Iris pigment epithelial cell (primary cell): ENCODE measurements at places on chromosomes 11 and 22.

DNA sequence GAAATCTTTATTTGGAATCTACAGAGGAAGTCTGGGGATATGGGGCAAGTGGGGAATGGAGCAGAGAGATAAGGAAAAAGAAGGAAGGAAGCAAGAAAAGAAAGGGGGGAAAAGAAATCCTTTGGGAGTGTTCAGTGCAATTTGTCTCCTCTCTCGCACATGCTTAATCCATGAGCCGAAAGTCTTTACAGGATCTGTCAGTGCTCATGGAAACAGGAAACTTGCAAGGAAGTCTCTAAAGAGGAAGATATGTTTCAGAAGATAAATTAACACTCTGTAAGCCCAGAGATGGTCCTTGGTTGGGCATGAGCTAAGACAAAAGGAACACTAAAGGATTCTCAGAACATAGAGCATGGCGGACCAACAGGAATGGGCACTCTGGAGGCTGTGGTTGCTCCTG lies 47.9 kb upstream of the FLI1 start:
- no peak for DNase-seq

GRCh38 chr22:17217179-17217578 lies 2.1 kb downstream of the ADA2 start:
- no peak for DNase-seq

GRCh38 chr11:18566406-18566805 lies 22.1 kb downstream of the UEVLD start:
- DNase-seq = peak; percentile 53

DNA sequence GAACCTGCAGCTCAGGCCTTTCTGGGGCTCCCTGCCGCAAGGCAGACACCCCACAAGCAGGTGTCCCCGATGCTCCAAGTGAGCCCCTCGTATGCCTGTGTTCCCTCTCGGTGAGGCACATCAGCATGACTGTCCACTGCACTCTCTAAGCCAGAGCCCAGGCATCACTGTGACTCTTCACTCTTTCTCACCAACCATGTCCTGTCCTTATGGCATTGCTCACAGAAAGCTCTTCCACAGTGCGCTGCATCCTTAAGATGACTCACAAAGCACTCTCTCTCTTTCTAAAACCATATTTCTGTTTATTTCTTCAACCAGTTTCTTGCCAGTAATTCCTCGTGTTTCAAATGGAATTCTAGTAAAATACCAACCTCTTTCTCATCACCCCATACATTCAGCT lies 18.1 kb downstream of the GAB4 start:
- no peak for DNase-seq

GRCh38 chr11:78476066-78476465 lies 58.4 kb upstream of the GAB2 start:
- DNase-seq = peak; percentile 9

DNA sequence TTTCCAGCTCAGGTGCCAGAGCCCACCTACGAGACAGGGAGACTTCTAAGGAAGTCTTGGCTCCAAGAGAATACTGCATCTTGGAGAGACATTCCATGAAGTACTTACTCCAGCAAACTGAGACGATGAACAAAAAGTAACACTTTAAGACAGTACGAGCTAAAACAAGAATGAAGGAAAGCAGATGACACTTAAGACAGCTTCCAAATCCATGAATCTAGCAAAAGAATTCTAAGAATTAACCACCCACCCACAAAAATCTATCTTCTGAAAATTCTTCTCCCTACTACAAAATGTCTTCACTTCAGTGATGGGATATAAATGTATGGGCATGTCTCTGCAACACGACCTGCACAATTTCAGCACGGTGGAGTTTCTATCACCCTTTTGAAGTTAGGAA lies 132.9 kb downstream of the C11orf58 start:
- DNase-seq = peak; percentile 7

DNA sequence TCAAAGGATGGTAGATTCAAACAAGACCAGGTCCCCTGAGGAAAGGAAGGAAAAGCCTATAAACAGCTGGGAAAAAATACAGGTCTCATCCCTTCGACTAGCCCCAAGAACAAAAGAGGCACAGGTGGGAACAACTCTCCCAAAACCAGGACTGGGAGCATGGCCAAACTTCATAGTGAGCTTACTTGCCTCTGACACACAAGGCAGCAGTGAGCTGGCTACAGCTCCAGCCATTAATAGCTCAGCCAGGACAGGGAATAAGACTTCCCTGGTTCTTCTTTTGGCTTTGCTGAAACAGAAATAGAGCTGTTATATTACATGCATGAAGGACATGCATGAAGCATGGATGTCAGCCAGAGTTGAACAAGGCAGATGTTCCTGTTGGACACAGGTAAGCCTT lies at the start of gene OR10A2:
TSS of gene OR10A2 (plus strand) at position 97 of the 400 bp plus-strand sequence. CDS start 6,698 bp downstream, outside the sequence.
- DNase-seq = peak; percentile 11

GRCh38 chr11:70046089-70046488 lies 32.0 kb upstream of the ANO1 start:
- no peak for DNase-seq
